ENCODE measurements at places on chromosomes 12 and 14. TPM values are rescaled to one million over a fixed set of nuclear protein-coding genes. Genes with fewer than 3 reads are reported as not detected.

Gene DNAJC22
- total RNA-seq: not detected

Gene FAM181A
- total RNA-seq: not detected

Gene KCNK10
- total RNA-seq: 0.36 TPM

Gene RAB15
- 4.8 TPM for total RNA-seq

Gene FBLN5
- 91.8 TPM for total RNA-seq

Gene CDCA3
- total RNA-seq: 0.54 TPM

Gene OR10AD1
- total RNA-seq: not detected

Gene CFAP251
- total RNA-seq: 3.0 TPM

Gene SMCO2
- not detected for total RNA-seq

Gene ITPR2
- total RNA-seq: 58.9 TPM

Gene SPTSSA
- 29.3 TPM for total RNA-seq

Gene STON2
- total RNA-seq: 12.7 TPM

Gene CAPZA3
- total RNA-seq: not detected

Gene STAT2
- 86.0 TPM for total RNA-seq

Gene CLEC4E
- 5.4 TPM for total RNA-seq

Gene REC8
- total RNA-seq: 6.4 TPM

Gene CD27
- 0.81 TPM for total RNA-seq
